NCI-H460 (cell line): ENCODE measurements at places on chromosomes 2 and 18. TPM values are rescaled to one million over a fixed set of nuclear protein-coding genes. Genes with fewer than 3 reads are reported as not detected.

GRCh38 chr2:147495734-147496133 lies 349.1 kb upstream of the ACVR2A start:
- DNase-seq: no peak

GRCh38 chr2:195520671-195521155 lies 136.3 kb upstream of the SLC39A10 start:
- DNase-seq: no peak

GRCh38 chr18:26307161-26307773 lies 81.0 kb downstream of the TAF4B start:
- peak; percentile 47 for DNase-seq

- DNase-seq: no peak
Measured at GRCh38 chr18:47868744-47869143, 61.7 kb downstream of the SMAD2 start.

- DNase-seq: no peak
Measured at GRCh38 chr2:194999771-195000170, 657.3 kb upstream of the SLC39A10 start.

DNA sequence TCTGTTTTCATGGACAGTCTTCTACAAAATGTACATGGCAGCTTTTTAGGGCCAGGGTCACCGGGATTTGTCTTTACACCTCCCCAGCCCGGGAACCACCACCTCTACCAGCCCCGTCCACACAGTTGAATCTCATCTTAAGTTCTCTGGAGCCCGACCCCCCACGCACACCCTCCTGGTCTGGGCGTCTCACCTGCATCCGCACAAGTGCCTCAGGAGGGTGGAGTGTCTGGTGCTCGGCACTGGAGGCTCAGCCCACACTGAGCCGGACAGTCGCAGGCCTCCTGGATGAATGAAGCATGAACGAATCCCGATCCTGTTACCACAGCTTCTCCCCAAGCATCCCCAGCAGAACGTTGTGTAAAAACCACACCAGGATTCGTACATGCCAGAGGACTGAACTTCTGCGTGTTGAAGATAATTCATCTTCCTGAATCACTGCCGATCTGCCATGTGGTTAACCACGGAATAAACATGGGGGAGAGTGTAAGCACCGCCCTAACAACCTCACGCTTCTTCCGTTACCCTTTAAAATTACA lies 162.0 kb downstream of the RTP5 start:
- DNase-seq: no peak

DNA sequence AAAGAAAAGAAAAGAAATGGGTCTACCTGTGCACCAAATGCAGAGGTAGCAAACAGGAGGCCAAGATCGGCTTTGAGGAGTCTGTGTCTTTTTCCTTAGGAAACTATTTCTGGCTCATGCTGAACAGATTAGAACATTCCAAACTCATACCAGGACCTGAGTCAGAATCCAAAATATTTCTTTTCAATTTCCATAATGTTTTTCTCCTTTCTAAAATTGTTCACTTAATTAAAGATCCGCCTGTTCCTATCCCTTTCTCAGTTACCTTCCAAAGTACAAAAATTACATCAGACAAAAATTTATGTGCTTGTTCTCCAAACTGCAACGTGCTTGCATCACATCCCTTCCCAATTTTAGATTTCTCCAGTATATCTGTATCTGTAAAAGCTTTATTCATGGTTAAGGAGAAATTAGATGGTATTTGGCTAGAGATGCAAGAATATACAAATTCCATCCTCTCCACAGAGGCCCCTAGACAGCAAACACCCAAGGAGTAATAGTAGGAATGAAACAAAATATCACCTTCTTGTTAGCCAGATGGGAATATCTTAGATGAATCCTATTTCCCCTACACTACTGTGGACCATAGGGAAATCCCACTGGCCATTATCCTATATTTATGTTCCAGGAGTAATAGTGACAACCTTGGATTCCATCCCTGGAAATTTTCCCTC lies 130.6 kb downstream of the LNPK start:
- no peak for DNase-seq

DNA sequence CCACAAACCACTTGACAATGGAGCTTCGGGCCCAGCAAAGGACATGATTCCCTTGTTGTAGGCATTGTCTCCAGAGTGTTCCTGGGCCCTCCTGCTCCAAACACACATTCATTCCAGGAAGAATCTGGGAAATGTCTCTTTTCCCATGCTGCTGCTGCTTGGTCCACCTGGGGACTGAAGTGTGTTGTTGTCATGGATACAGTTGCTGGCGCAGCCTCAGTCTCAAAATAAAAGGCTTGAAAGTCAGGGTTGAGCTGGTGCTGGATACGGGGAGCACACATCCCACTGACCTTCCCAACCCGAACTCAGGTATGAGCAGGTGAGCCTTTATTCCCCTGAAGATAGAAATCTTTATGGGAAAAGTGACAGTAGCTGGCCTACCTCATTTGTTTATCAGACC lies 30.6 kb upstream of the SPP2 start:
- DNase-seq: no peak

GRCh38 chr2:11142330-11142729 lies 12.9 kb upstream of the SLC66A3 start:
- DNase-seq: no peak

DNA sequence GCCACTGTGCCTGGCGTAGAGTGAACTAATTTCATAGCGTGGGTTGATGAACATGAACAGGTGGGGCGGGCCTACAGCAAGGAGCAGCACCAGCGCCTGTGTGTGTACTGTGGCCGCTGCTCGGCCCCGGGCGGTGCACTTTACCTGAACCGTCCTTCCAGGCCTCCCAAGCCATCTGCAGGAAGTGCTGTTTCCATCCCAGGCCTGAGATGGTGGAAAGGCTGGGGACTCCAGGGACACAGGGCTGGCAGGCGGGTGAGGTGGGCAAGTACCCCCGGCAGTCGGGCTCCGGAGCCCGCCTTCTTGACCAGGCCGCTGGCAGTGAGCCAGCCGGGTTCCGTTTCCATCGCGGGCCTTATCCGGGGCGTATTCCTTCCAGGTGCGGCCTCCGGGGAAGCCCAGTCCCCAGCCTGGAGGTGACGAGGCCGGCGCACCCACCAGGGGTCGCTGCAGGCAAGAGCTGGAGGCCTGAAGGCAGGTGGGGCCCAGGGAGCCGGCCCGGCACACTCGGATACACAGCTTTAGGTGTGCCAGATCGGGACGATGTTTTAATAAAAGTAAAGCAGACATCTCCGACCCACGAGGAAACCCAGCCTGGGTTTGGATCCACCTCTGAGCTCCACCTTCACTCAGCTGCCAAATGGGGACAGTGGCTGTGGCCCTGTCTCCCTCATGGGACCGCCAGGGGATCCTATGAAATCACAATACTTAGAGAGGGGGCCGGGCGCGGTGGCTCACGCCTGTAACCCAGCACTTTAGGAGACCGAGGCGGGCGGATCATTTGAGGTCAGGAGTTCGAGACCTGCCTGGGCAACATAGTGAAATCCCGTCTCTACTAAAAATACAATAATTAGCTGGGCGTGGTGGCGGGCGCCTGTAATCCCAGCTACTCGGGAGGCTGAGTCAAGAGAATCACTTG lies 22.7 kb upstream of the PDIA6 start:
- peak; percentile 59 for DNase-seq

- DNase-seq: no peak
Measured at GRCh38 chr2:65277118-65277517, 49.5 kb downstream of the ACTR2 start.

GRCh38 chr18:6543330-6543908 lies 128.7 kb upstream of the L3MBTL4 start:
- DNase-seq: peak; percentile 21

DNA sequence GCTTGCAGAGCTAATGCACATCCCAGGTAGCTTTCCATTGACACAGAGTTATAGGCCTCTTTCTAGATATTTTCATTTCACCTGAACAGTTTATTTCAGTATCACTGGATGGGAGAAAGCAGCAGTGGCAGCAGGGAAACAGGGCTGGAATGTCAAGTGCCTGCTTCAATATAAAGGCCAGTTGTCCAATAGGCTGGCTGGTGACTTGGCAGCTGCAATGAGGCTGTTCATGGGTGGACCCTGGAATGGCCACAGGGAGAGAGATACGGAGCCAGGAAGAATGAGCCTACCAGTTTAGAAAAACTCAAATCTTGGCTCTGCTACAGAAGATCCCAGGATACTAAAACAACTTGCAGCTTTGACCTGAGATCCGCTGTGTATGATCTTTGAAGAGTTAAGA lies 185.0 kb downstream of the BCL11A start:
- no peak for DNase-seq

DNA sequence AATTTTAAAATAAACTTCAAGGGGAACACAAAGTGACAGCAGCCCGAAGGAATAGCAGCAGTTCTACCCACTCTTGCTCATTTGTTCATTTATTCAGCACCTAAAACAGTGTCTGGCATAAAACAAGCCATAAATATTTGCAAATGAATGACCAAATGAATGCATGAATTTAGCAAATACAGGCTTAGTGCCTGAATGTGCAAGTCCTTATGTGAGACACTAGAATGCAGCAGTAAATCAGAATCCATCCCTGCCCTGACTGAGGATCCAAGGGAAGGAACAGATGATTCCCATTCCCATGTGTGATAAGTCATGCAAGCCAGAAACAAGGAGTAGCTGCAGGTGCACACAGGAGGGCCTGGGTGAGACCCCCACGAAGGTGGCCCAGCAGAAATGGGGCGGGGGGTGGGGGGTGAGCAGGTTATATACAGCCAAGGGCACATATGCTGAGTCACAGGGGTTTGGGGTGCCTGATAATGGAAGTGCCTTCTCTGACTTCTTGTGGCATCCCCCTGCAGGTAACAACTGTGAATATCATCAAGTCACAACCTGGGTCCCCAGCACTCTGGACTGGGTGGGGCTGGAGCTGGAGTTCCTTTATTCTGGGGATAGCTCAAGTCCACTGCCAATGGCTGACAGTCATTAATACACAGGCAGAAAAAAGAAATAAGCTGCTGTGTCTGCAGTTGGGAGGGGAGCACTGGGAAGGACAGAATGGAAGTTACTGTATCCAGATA lies 311.9 kb downstream of the TXNL1 start:
- no peak for DNase-seq

DNA sequence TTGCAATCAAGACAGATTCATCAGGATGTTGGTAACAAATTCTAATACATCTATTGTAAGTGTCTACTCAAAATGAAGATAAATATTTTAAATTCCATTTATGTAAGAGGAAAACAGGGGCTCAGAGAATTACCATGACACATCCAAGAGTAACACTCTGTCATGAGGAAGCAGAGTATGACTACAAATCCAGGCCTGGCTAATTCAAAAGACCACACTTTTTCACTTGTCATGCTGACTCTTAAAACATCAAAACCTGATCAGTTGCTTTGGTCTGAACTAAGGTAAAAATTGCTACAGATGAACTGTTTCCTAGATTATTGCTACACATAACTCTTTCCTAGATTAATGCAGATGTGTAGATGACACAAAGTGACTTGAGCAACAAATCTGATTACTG lies 880.6 kb downstream of the TSN start:
- peak; percentile 51 for DNase-seq

DNA sequence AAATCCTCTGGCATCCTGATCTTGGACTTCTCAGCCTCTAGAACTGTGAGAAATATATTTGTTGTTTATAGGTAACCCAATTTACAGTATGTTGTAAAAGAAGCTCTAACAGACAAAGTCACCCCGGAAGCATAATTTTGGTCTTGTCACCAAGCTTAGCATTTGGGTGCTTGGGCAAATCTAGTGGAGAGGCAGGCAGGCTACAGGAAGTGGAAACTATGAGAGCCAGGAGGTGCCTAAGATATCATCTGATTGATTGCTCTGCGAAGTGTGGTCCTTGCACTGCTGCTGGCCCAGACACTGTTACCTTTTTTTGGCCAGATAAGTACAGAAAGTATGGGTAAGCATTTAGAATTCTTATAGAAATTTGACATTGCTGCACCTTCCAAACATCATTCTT lies 102.9 kb downstream of the CDC42EP3 start:
- DNase-seq: no peak

DNA sequence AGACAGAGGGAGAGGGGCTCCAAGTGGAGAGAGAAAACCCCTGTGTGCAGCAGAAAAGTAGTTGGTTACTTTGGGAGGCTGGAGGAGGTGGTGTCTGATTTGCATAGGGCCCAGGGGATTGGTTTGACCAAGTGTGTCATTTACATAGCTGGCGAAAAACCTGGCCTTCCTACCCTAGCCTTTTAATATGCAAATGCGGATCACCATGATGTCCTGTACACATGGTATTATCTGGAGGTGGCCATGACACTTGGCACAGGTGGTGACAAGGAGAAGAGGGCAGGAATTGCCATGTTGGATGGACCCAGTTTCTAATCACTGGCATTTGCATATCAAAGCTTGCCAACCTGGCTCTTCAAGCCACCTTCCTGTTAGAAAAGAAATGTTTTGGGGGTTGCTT lies 120.8 kb upstream of the CHAC2 start:
- no peak for DNase-seq

DNA sequence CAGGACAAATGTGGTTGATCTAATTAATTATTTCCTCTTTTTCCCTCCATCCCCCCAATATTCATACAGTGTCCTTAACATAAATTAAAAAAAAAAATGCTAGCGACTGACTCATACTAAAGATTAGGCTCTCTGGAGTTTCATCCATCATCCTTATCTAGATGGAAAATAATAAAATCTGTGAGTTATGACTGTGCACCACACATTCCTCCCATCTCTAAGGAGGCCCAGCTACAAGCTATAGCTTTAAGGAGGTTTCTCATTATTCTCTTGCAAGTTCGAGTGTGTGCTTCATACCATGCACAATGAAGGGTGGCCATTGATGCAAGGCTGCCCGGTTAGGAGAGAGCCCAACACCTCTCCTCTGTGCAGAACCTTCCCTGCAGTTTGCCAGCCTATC lies 77.3 kb downstream of the XDH start:
- DNase-seq: no peak

DNA sequence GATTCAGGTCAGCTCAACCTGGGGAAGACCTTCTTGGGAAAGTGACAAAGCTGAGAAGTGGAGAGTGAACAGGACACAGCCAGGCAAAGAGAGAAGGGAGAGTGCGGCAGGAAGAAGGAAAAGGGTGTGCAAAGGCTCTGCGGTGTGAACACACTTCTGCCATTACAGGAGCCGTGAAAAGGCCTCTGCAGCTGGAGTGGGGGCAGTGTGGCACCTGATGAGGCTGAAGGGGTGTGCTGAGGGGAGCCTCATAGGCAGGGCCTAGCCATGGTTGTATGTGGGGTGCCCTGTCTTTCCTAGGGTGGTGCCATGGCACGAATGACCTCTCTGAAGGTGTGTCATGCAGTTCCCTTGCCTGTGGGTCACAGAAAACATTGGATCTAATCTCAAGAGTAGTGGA lies 347.6 kb downstream of the CYRIA start:
- DNase-seq: no peak

- DNase-seq: no peak
Measured at GRCh38 chr2:38091760-38092159, 15.8 kb upstream of the CYP1B1 start.

GRCh38 chr2:9377461-9378097 lies 45.7 kb downstream of the ITGB1BP1 start:
- no peak for DNase-seq

- no peak for DNase-seq
Measured at GRCh38 chr2:59096973-59097372, 855.8 kb upstream of the FANCL start.

XIRP2 gene
- total RNA-seq: not detected in 2 replicates

ATP6V1B1 gene
- total RNA-seq: 2.3 and 3.7 TPM in 2 replicates

TUBA3D gene
- total RNA-seq: not detected in 2 replicates

DGUOK gene
- total RNA-seq: 151 and 159 TPM in 2 replicates

PDE1A gene
- 41.1 and 42.5 TPM in 2 replicates for total RNA-seq

CHRNG gene
- total RNA-seq: not detected in 2 replicates

RNASEH1 gene
- total RNA-seq: 39.0 and 42.0 TPM in 2 replicates

TBR1 gene
- 0.05 TPM in 1 of 2 replicates, not detected in the other for total RNA-seq

DTNA gene
- total RNA-seq: 5.4 and 6.3 TPM in 2 replicates

ANO7 gene
- total RNA-seq: 1.2 and 1.9 TPM in 2 replicates

MC5R gene
- total RNA-seq: not detected in 2 replicates

FAM228B gene
- total RNA-seq: 1.3 and 2.5 TPM in 2 replicates

USP40 gene
- 41.0 and 43.6 TPM in 2 replicates for total RNA-seq

OR6B2 gene
- total RNA-seq: not detected in 2 replicates

GPR39 gene
- total RNA-seq: 0.42 and 0.49 TPM in 2 replicates
